ENCODE measurements at places on chromosomes 12 and 14.
A peak's percentile ranks its signal among the peaks of the same experiment; 100 is the strongest.

GRCh38 chr14:74973003-74973653, 17.7 kb upstream of the PGF start:
- DNase-seq = no peak

GRCh38 chr12:991350-992333, 619 bp downstream of the ERC1 start:
- DNase-seq = peak; percentile 87

DNA sequence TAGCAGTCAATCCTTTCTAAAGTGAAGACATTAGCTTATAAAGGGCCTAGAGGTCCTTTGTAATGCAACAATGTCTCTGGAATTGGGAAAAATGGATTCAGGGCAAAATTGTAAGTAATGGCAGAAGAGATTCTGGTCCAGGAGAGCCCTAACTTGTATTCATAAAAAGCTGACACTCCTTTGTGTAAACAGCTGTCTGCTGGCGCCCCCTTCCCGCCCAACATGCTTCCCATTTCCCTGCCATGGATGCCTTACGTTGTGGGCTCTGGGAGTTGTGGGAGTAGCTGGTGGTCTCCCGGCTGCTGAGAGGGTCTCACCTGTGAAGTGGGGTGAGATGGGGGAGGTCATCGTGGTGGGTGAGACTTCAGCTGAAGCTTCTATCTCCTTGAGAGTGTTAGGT, 2.3 kb downstream of the ACRBP start:
- peak; percentile 30 for DNase-seq

DNA sequence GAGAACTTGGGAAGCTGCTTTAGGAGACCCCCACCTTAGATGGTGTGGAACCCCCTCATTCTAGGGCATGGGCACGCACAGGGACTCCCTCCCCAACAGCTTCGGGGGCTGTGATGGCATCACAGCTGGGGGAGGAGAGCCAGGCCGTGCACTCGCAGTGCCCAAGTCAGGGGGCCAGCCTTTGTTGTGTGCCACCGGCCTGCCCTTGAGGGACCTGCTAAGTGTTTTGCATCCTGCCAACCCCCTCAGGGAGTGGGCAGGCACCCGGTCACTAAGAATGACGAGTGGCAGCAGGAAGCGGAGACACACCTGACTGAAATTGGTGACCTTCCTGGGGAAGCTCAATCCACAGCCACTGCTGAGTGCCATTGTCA, 334.9 kb upstream of the SFSWAP start:
- DNase-seq = no peak

GRCh38 chr14:60085085-60085484, 6.6 kb upstream of the PCNX4 start:
- no peak for DNase-seq

DNA sequence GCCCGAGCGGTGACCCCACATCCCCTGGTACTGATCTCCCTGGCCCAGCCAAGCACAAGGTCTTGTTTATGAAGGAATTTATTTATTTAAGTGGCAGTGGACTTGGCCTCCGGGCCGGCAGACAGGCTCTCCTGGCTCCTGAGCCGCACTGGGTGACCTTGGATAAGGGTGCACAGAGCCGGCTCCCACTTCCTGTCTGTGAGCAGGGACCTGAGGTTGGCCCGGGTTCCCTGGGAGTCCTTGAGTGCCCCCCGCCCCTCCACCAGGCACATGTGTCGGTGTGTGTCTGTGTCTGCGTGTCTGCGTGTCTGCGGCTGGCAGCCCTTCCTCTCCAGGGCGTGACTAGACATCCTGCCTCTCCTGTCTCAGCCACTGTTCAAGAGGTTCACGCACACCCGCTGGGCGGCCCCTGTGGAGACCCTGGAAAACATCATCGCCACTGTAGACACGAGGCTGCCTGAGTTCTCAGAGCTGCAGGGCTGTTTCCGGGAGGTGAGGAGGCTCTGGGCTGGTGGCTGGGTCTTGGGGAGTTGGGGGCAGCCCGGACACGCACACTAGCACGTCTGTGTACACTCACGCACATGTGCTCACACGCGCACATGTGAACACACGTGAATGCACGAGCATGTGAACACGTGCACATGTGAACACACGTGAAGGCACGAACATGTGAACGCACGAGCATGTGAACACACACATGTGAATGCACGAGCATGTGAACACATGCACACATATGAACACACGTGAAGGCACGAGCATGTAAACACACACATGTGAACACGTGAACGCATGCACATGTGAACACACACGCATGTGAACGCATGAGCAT, 9.3 kb downstream of the TNFAIP2 start:
- no peak for DNase-seq

DNA sequence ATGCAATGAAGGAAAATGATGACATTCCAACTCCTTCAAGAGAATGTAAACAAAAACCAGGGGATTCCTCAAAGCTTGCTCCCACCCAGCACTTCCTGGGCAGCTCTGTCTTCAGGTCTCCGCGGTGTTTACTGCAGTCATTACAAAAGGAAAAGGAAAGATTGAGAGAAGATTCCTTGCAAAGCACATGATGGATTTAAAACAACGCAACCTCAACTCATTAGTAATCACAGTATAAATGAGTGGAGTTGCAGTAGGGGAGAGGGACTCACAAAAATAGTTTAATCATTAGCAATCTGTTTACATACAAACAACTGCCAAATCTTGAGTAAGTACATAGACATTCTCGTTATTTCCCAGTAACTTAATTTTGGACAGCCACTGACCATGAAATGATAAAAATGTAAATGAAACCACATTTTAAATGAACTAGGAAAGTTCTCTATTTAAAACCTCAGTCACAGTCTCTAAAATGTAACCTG, 49.7 kb upstream of the OVCH1 start:
- no peak for DNase-seq

- no peak for DNase-seq
Measured at GRCh38 chr12:100463661-100464060, 10.0 kb upstream of the NR1H4 start.

GRCh38 chr12:67355428-67356379, 86.5 kb downstream of the CAND1 start:
- peak; percentile 81 for DNase-seq

DNA sequence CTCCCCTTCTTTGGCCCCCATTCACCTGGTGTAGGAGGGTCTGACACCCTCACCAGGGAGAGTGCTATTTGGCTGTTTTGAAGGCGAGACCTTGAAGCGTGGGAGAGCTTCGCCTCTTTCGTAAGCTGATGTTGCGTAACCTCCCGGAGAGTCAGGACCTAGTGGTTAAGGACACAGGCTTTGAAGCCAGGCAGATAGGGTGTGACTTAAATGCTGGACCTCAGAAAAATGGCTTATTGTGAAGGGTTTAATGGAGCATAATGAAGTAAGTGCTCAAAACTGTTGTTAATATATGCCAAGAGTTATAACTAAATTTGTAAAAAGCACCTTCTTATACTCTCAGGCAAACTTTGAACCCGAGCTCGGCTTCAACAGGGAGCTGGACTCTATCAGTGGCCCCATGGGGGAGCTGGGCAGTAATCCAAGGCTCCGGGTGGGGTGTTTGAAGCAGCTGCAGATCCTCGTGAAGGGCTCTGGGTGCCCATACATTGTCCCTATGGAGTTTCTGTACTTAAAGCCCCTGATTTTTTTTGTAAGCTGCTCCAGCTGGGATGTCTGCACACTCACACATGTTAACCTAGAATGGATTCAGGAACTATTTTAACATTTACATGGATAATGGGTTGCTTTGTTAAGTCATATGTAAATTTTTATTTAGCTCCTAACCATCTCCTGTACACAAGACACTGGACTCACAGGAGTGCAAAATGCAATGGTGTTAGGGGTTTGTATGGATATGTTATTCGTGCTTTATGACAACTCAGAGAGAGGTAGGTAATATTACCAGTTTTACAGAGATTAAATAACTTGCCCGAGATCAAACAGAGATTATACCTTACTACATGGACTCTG, 26.0 kb downstream of the PPFIBP1 start:
- DNase-seq = peak; percentile 66

GRCh38 chr14:80146941-80147340, 64.4 kb downstream of the DIO2 start:
- no peak for DNase-seq

GRCh38 chr14:76331328-76332011, 44.5 kb upstream of the ESRRB start:
- no peak for DNase-seq

DNA sequence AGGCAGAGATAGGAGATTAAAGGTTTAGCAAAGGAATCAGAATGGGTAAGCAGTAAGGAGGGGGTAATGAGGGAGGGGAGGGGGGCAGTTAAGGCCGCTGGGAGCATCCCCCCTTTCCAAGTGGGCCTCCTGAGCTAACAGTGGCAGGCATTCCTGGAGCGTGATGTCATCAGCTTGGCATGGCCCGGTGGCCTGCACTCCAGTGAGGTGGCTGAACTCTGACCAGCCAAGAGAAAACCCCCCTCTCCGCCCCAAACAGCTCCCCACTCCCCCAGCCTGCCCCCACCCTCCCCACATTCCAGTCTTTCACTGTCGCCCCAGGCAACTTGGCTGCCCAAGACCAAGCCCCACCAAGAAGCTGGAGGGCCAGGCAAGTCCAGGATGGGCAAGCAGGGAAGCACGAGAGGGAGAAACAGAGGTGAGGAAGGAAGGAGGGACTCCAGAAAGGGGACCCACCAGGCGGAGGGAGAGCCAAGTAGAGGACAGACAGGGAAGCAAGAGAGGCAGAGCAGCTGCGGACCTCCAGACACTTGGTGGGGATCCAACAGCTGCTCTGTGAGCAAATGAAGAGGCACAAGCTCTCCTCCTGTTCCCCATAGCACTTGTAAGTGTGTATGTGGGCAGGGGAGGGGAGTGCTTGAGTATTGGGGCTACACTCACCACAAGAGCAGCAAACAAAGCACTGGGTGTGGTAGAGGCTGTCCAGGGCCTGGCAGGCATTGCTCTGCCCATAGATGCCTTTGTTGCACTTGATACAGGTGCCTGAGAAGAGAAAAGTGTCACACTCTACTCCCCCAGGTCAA, 4.5 kb downstream of the AJUBA start:
- DNase-seq = no peak

DNA sequence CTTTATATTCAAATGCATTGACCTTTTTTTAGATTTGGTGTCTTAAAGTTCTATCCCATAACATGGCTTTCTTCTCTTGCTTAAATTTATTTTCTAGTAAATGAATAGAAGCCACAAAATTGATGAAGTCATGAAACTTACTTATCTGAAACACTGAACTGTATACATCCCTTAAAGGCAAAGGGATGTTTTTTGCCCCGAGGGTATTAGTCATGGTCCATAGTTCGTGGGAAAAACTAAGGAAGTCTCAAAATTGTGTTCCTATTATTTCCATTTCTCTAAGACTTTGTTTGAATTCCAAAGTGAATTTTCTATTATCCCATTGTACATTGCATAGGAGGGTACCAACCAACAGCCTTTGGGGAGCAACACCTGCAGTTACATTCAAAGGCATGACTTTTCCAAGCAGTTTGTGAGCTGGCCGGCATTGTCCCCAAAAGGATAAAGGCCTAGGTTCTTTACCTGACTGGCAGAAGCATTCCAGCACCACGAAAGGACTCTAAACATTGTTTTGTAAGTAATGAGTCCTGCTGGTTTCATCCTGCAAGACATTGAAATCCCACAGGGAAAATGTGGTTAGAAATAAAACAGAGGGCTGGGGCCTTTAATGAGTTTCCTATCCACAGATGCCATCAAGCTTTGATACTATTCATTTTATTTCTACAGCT, 473.5 kb downstream of the PRKD1 start:
- DNase-seq = no peak

DNA sequence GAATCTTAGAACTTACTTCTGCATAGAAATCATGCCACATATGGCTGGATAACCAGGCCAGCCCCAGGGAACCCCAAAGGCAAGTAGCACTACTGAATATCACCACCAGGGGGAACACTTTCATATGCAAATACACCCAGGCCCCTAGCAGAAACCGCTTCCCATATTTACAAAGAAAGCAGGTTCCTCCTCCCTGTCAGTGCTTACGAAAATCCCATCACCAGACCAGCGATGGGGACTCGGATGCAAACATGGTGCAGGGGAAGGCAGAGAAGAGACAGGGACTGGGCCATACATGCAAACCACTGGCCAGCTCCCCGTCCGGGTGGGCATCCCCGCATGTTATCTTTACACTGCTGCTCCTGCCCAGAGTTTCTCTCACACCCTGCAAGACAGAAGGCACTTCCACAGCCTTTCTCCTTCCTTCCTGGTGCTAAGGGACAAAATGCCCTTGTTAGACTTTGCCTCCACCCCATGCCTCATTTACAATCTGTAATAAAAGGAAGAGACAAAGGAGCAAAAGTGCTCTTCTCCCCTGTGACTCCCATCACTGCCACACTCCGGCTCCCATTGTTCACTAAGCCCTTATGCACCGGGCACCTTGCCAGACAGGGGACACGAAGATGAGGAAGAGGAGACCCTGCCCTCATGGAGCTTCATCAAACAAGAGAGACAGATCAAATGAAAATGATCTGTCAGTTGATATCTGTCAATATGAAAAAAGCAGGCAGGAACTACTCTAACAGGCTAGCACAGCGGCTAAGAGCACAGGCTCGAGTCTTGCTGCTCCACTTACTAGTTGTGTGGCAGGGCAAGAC, 62.3 kb downstream of the PTPN21 start:
- peak; percentile 74 for DNase-seq

DNA sequence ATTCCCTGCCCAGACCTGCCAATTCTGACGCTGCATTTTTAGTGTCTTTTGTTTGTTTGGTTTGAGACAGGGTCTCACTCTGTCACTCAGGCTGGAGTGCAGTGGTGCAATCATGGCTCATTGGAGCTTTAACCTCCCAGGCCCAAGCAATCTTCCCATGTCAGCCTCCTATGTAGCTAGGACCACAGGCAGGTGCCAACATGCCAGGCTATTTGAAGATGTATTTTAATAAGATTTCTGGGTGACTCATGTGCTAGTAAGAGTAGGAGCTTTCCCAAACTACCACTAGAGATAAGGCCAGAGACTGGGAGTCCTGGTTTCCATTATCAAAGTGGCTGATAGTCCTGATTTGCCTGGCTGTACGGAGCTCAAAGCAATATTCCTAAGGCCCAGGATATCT, 693.3 kb downstream of the MED13L start:
- DNase-seq = no peak

DNA sequence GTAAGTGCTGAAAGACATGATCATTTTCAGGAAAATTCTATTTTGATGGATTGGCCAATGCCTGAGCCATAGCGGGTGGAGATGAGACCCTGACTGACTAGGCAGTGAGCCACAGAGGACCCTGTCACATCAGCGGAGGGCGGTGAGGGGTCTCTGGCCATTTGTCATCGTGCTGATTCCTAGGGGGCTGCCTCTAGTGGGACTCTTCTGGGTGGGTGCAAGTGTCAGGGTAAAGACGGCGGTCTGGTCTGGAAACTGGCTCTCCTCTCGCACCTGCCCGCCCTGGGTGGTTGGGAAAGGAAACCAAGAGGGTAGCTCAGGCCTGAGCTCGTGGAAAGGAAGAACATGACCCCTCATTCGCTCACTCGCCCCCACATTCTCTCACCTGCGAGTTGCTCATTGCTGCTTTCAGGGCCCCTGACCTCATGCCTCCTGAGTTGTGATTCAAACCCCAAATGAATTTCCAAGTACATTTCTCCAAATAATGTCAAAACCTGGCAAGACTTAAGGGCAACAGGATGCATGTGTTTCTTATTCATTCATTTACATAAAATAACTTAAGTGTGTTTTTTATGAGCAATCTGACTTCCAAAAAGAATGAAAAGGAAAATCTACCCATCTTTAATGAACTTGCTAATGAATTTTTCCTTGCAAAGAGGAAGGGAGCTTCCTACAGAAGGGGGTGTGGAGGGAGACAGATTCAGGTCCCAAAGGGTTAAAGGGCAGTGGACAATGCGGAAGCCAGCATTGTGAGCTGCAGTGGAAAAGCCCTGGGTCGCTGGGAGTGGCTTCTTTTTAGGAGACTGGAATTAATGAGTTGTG, 12.8 kb downstream of the MEG3 start:
- DNase-seq = no peak

GRCh38 chr14:91315844-91316267, 71.4 kb upstream of the GPR68 start:
- DNase-seq = no peak

- DNase-seq = no peak
Measured at GRCh38 chr14:97944380-97944779, 1147.2 kb downstream of the VRK1 start.
